A549 treated with Hydrocortisone at 1 μM for 4 hours (cell line): ENCODE measurements at places on chromosomes 1 and 21. TPM values are rescaled to one million over a fixed set of nuclear protein-coding genes. Genes with fewer than 3 reads are reported as not detected.

The FLVCR1 gene
- total RNA-seq, result 15.3 to 16.8 TPM (median 16.3 TPM) in 5 replicates

The NADK gene
- total RNA-seq, result 37.0 to 41.2 TPM (median 39.2 TPM) in 5 replicates

The CELA3A gene
- total RNA-seq, result not detected in 5 replicates

The LEPROT gene
- 40.9 to 49.0 TPM (median 46.3 TPM) in 5 replicates for total RNA-seq

The DCST1 gene
- 0.07 to 0.08 TPM in 2 of 5 replicates, not detected in the others for total RNA-seq

The IFNLR1 gene
- 0.90 to 1.2 TPM (median 1.1 TPM) in 5 replicates for total RNA-seq

The TMPRSS3 gene
- total RNA-seq, result 0.10 to 0.36 TPM (median 0.22 TPM) in 5 replicates

The S100A16 gene
- 487 to 581 TPM (median 545 TPM) in 5 replicates for total RNA-seq

The OLIG1 gene
- total RNA-seq, result not detected in 5 replicates

The TTC13 gene
- total RNA-seq, result 7.8 to 11.6 TPM (median 9.8 TPM) in 5 replicates

The TPRG1L gene
- 27.6 to 30.3 TPM (median 29.1 TPM) in 5 replicates for total RNA-seq

The TAL1 gene
- total RNA-seq, result 0.02 TPM in 1 of 5 replicates, not detected in the others

The PSMB4 gene
- 361 to 442 TPM (median 418 TPM) in 5 replicates for total RNA-seq

The TSPEAR gene
- total RNA-seq, result not detected in 5 replicates

The C8B gene
- total RNA-seq, result not detected in 5 replicates

The TCHHL1 gene
- total RNA-seq, result not detected in 5 replicates

The NDUFS2 gene
- 77.6 to 110 TPM (median 81.3 TPM) in 5 replicates for total RNA-seq

The IFFO2 gene
- total RNA-seq, result 6.0 to 7.7 TPM (median 7.2 TPM) in 5 replicates

The NECTIN4 gene
- 1.00 to 2.2 TPM (median 2.0 TPM) in 5 replicates for total RNA-seq
